Stimulated activated CD8-positive, alpha-beta memory T cell treated with anti-CD3 and anti-CD28 coated beads, Interleukin-4, amount 100 ng/mL, for 1 hour (primary cell): ENCODE measurements at places on chromosomes 4 and X.

- no peak for DNase-seq
Measured at GRCh38 chr4:38872620-38873019, 5.0 kb downstream of the FAM114A1 start.

- DNase-seq: no peak
Measured at GRCh38 chrX:63932006-63932405, 147.0 kb upstream of the ARHGEF9 start.

DNA sequence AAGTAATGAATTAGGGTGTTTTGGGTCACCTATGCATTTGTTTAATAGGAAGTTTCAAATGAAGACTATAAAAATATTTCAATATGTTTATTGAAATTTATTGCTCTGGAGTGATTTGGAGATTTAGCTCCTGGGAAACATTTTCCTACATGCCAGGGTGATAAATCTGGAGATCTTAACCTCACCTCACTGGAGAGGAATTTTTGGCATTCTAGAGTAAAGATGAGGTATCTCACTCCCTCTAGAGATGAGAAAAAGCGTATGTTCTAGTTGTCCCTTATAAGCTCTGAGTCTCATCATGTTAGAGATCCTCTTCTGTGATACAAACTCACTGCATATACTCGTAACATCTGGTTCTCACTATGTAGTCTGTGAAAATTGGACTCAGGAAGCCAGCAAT is 219.0 kb downstream of the KLHL4 start:
- DNase-seq: no peak

DNA sequence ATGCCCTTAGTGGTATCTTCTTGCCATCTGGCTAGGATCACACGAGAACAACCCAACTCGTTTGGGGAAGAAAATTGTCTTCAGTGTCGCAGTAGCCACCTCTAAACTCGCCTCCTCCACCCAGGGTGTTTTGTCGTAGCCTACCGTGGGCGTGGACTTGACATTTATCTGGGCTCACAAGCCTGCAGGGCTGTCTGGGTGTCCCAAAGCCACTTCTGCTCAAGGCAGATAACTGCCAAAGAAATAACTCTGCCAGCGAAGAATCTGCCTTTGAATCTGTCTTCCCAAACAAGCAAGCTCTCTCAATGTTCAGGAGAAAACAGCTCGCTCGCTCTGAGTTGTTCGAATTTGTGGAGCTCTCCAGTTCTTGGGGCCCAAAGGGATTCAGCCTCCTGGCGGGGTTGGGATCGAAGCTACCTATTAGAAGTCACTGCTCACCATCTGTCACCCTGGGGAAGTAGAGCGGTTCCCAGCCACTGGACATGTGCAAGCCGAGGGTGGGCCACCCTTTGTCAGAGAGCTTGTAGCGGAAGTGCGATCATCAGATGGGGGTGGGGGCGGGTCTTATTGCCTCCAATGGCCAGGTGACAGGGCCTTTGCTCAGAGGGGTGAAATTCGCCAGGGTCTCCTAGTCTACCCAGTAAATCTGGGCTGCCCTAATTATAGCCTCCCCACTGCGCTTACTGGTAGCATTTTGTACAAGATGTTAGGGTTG is 14.8 kb downstream of the BLOC1S4 start:
- no peak for DNase-seq
